ENCODE measurements at places on chromosomes 7 and 10.
A peak's percentile ranks its signal among the peaks of the same experiment; 100 is the strongest.

- DNase-seq: peak; percentile 34
Measured at GRCh38 chr10:22573820-22574569, 140.4 kb downstream of the PIP4K2A start.

DNA sequence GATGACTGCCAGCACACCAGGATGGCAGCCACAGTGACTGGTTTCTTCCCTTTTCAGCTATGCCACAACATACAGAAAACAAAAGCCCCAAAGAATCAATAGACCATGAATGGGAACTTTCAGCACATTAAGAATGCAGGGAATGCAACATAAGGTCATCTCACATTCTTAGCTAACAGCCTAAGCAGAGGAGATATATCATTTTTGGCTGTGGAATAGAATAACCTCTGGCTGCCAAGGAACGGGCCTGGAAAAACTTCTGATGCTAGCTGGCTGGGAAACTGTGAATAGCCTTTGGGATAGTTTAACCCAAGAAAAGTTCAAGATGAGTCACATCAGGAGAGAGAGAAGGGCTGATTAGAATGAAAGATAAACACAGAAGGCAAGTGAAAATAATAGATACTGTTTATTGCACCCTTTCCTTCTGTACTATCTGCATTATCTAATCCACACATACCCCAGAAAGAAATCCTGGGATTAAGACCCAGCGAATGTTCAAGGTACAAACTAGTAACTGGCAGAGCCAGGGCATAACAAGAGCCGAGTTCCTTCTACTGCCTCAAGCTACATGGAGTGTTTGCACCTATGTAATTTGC lies 169.2 kb downstream of the SEMA3A start:
- no peak for DNase-seq

DNA sequence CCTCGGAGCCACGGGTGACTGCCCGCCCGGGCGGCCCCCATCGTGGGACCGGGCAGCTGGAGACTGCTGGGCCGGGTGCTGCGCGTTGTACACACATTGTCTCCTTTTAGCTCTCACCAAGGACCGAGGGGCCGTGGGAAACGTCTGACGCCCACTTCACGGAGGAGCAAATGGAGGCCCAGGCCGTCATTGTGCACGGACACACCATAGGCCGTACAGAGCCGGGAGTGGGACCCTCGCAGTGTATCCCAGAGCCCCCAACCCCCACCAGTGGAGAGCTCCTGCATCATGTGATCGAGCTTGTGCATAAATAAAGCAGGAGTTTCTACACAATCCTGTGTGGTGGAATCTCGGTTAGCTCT lies 722 bp downstream of the DENND10 start:
- no peak for DNase-seq

DNA sequence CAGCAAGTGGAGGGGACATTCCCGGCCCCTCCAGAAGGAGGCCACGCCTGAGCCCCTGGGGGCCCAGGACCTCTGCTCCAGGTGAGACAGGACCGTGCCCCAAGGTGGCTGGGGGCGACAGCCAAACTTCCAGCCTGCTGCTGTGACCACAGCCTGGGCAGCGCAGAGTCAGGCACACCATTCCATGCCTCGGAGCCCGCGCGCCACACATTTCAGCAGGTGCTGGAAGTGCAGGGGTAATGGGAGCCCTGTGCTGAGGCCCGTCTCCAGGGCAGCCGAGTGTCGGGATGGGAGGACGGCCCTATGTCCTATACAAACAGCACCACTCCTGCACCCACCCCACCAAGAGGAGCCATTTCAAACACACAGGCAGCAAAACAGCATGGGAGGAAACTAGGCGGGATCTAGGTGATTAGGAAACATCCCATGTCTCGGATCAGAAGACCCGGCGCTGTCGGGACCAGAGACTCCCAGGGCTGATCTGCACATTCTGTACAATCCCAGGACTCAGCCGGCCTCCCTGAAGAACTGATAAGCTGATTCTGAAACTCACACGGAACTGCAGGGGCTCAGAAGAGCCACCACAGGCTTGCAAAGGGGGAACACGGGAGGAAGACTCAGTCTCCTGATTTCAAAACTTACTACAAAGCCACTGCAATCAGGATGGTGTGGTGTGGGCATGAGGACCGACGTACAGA lies 272.3 kb downstream of the ELFN1 start:
- no peak for DNase-seq

DNA sequence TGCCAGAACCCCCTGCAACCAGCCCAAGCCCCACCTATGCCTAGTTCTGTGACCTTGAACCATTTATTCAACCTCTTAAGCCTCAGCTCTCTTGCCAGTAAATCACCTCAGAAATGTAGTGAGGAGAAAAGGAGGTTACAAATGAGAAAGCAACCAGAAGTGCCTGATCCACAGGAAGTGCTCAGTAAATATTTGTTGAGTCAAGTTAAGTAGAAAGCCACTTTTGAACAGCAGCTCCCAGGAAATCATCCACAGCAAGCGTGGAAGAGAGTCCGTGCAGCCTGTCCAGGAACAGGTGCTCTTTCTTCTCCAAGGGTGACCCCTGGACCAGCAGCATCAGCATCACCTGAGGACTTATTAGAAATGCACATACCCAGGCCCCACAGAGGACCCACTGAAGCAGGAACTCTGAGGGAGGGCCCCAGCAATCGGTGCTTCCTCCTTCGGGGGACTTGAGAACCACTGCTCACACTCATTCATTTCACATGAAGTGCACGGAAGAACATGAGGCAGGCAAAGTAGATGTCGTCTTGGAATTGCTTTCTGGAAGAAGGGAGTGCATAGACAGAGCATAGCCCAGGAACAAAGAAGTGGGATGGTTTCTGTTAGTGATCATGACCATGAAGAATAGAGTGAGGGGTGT lies 6.3 kb upstream of the C10orf71 start:
- no peak for DNase-seq

DNA sequence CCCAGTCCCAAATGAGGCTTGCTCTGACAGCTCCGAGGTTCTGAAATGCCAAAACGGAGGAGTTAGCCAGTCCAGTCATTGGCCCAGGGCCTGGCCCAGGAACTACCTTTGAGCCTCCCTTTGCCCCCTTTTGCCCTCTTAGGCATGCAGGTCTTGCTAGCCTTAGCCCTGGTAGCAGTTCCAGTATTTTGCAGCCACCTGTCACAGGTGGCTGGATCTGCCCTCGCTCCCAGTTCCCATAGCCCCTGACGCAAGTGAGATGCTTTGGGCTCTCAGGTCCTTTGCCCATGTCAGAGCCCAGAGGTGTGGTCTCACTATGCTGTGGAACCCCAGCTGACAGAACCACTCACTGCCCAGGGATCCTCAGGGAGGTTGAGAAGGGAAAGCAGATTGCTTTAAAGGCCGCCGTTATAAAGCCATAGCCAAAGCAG lies 42.0 kb downstream of the GPRIN2 start:
- no peak for DNase-seq

GRCh38 chr10:22657566-22658225 lies 56.7 kb downstream of the PIP4K2A start:
- no peak for DNase-seq

GRCh38 chr7:50783801-50784507 lies 1.3 kb upstream of the GRB10 start:
- DNase-seq: no peak

DNA sequence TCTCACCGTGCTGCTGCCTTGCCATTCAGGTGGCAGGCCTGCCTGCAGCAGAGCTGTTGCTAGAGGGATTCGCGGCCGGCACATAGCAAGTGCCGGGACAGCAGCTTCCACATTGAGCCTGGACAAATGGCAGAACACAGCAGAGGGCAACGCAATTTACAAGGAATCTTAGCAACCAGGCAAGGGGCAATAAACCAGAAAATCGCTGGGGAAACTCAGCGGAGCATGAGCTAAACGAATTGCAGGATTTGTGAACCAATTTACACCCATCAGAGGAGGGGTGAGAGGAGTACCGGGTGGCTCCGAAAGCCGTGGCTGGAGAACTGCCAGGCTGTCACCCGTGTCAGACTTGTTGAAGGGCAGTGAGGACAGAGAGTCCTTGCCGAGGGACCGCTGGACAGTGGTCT lies 58.6 kb upstream of the LOXL4 start:
- DNase-seq: no peak

- DNase-seq: no peak
Measured at GRCh38 chr7:50791363-50791937, 8.8 kb upstream of the GRB10 start.

DNA sequence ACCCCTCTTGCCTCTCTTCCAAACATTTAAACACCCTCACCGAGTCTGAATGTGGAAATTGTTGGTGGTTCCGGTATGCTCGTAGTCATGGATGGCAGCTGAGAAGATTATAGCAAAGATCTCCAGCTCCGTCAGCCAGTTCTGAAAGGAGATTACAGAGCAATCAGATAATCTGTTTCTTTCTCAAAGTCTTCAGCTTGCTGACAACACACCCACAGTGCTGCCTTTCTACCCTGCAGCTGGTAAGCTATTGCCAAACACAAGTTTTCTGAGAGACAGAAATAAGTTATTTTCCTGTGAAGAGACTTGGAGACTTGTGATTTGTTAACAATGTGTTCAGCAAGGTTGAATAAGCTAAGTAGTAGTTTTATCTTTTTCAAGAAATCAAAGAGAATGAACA lies 163.6 kb downstream of the PPP1R17 start:
- no peak for DNase-seq

DNA sequence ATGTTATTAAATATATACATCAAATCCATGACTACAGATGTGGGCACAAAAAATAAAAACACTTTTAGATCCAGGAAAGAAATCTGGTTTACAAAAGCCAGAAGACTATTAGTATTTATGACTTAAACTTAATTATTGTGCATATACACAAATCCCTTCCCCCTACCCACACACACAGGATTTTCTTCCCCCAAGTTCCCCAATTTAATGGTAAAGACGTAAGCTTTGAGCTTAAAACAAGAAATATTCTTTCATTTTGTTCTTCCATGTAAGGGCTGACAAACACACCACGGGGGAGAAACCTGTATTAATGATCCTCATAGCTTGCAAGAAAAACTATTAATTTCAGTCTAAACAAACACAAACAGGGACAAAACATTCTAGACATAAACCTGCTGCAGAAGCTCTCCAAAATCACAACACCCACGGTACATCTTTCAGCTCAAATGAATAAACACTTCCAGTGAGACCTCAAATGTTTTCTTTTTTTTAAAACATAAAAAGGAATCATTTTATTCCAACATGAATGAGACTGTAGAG lies 28.5 kb downstream of the OSBPL3 start:
- no peak for DNase-seq

- no peak for DNase-seq
Measured at GRCh38 chr7:25379351-25380300, 151.3 kb upstream of the NPVF start.

DNA sequence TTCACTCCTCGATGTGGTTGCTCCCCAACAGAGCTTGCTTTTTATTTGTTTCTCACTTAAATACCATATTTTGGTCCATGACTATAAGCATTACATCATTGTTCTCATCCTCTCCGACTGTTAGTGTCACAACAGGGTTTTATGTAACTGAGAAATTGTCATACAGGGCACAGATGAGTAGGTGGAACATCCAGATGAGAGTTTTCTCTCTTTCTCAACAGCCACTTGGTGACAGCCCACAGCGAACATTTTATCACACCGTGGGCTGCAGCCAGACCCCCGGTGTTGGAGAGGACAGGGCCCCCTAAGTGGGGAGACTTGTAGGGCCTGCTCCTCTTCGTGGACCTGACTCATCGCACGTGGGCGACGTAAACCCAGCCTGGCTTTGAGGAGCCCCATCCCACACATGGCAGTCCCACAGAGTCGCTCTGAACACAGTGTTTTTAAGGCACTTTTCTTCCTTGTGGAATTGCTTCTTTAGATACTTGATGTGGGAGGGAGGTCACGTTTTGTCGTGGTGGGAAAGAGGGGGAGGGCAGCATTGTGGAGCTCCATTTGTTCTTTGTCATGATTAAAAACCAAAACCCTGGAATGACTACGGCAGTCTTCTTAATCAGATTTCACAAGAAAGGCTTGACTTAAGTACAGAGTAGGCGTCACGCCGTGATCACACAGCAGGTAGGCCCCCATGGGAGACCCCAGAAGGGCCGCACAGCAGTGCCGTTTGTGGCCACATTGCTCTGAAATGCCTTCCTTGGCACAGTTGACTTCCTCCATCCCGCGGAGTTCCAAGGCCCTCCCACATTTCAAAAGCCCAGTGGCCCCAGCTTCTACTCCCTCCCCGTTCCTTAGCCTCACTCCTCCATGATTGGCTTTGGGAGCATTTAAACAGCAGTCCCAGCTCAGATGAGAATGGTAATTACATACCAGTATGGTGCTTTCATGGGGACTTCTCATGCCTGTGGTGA lies 220.6 kb downstream of the CCDC3 start:
- no peak for DNase-seq

- DNase-seq: no peak
Measured at GRCh38 chr10:86411281-86411841, 44.8 kb upstream of the GRID1 start.

DNA sequence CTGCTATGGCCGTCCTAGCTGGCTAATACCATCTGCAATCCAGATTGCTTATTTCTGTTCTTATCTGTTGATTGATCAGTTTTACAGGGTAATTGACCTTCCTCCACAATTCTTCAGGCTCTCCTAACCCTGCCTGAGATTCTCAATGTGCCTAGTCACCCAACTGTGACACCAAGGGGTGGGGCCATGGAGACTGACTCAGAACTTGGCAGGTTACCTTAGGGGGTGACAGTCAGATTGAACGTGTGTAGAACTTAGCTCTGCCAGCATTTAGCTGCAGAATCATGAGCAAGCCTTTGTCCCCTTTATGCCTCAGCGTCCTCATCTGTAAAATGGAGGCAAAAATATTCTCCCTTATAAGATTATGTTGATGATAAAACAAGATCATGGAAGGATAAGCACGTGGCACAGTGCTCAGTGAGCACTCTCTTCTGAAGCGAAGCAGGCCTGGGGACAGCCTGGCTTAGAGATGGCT lies 19.1 kb upstream of the LEP start:
- DNase-seq: no peak

DNA sequence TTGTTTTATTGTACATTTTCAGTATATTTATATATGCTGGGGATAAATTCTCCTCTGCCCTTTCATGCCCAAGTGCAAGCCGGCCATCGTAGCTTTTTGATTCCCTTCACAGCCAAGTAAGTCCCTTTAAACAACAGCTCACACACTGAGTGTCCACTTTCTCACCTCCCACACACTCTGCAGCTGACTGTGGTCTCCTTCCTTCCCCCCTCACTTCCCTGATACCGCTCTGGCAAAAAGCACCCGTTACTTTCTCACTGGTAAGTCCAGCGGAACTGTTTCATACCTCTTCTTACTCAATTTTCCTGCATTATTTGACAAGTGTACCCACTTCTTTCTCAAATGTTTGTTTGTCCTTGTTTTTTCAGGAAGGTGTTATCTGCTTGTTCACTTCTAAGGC lies 35.2 kb downstream of the MGAM start:
- no peak for DNase-seq

DNA sequence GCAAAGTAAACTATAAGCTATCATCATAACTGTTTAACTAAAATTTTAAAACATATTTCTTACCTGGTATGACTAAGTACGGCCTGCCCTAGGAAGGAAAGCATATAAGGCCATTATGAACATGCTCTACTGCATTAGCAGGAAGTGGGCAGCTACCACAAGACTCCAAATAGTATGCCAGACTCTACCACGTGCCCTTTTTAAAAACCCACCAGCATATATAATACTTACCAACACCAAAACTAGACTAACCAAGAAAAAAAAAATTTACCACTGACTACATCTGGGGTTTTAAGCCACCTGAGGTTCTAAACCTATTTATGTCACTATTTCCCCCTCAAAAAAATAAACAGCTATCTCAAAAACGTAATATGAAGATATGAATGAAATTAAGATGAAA lies 30.1 kb downstream of the NUDCD3 start:
- DNase-seq: no peak

Measured in HuH-7 (cell line).